ENCODE measurements at places on chromosomes 12 and 14.

- DNase-seq = no peak
These were observed 63.5 kb upstream of the C14orf180 start for GRCh38 chr14:104515811-104516780.

- no peak for DNase-seq
These were observed 351.3 kb downstream of the TMEM121 start for GRCh38 chr14:105877645-105878044.

- no peak for DNase-seq
These were observed 31.5 kb upstream of the BHLHE41 start for GRCh38 chr12:26156201-26156871.

DNA sequence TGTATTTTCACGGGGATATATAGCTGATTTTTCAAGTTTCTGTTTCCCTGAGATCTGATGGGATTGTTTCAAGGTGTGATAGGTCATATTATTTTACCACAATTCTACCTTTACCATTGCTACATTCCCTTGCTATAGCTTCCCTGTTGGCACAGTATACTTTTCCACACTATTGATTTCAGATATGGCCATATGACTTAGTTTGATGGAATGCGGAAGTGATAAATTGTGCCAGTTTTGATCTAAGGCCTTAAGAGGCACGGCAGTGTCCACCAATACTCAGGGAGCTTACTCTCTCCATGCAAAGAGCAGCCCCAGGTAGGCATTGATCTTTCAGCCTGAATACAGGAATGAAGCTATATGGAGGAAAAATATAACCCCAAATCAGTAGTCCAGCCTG lies 315.7 kb downstream of the SLC16A7 start:
- no peak for DNase-seq

DNA sequence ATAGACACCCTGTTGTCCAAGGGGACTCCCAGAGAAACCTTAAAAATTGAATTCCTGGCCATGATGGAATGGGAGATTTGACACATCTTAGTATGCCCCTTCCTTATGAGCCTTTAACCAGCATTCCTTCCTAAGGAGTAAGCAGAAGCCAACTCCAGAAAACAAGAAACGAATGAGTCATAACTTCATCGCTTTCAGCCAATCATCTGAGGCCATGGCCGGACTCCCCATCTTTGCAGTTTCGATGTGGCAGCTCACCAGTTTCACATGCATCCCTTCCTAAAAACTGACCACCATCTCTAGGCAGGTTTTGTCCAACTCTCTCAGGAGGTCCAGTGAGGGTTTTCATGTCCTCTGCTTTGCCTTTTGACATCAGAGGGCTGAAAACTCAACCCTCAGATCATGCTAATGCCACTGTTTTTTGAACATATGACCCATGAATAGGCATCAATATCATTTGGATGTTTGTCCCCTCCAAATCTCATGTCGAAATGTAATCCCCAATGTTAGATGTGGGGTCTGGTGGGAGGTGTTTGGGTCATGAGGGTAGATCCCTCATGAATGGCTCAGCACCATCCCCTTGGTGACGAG lies 19.9 kb downstream of the DAAM1 start:
- no peak for DNase-seq

DNA sequence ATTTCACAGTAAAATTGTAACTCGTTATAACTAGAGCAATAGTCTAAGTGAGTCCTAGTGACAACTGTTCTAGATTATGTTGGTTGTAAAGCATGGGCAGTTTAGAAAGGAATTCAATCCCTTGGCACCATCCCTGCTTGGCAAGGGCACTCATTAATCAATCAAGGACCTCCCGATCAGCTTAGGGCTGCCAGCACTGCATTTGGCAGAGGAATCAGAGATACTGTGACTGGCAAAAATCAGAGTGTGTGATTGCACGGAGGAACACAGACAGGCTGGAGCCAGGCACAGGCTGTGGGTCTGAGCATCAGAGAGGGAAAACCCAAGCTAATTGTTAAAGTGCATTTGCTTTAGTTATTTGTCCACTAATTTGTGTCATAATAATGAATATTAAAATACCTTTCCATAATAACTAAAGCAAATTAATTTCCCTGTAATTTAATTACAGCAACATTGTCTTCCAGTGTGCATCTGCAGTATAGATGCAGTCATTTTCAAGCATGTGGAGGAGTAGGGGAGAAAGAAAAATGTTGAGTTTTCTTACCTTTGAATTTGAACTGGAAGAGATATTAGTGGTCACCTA lies 3.2 kb upstream of the EGLN3 start:
- DNase-seq = no peak

GRCh38 chr14:74281069-74281468 lies 21.7 kb downstream of the ABCD4 start:
- no peak for DNase-seq

- no peak for DNase-seq
These were observed 561.2 kb upstream of the SEL1L start for GRCh38 chr14:82094829-82095345.

DNA sequence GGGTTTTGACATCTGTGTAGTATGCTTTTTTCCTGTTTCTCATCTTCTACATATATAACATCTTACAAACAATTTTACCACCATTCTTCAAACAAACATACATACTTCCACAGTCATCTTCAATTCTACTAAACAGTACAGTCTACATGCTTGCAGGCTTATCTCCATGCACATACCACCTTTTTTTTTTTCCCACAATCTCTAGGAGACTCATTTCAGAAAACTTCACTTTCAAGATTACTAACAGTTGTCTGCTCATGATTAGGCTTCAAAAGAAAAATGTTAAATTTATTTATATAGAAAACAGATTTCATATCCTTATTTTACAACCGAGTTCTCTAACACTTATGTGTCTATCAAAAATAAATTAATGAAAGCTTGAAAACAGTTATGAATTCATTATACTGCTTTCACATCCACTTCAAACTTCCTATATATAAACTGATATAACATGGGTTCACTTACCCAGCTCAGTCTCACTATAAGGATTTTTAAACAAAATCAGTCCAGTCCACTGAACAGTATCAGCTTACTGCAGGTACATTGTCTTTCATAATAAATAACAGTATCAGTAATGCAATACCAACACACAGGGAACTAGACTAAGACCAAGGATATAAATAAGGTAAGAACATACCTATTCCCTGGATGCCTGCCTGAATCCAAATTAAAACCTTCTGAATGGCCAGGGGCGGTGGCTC lies 42.5 kb downstream of the LRP6 start:
- no peak for DNase-seq

GRCh38 chr14:51581017-51581881 lies 70.5 kb upstream of the FRMD6 start:
- no peak for DNase-seq

- no peak for DNase-seq
These were observed 48.7 kb downstream of the ACADS start for GRCh38 chr12:120774169-120774916.

GRCh38 chr12:32155041-32155440 lies 48.4 kb downstream of the BICD1 start:
- no peak for DNase-seq
